ENCODE measurements at places on chromosomes 7 and 10.

- no peak for DNase-seq
Measured at GRCh38 chr10:72825163-72825562, 68.4 kb upstream of the OIT3 start.

- no peak for DNase-seq
Measured at GRCh38 chr7:43116451-43116850, 4.0 kb downstream of the HECW1 start.

DNA sequence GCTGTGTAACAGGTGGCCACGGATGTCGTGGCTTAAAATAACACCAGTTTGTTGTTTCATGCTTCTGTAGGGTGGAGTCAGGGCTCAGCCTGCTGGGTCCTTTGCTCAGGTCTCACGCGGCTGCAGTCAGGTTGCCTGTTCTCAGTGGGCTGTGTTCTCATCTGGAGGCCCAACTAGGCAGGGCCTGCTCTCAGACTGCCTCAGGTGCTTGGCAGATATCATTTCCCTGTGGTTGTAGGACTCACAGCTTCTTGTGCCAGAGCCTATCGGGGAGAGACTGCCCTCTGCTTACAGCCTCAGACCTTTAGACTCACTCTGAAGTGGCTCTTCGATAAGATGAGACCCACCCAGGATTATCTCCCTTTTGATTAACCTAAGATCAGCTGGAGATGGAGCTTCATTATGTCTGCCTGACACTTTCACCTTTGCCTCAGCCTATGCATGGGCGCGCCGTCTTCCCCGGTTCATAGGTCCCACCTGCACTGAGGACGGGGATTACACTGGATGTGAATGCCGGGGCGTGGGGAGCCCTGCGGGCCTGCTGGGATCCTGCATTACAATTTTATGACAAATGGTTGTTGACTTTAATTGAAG, 55.3 kb downstream of the INPP5A start:
- DNase-seq: no peak

- DNase-seq: peak; percentile 75
Measured at GRCh38 chr10:69179743-69180524, at the start of gene SUPV3L1. Gene SUPV3L1 (plus strand): TSS chr10:69180234. CDS start chr10:69180292, 58 bp downstream.

- DNase-seq: no peak
Measured at GRCh38 chr7:121540138-121540537, 144.0 kb upstream of the FAM3C start.

GRCh38 chr10:68092512-68092911, 16.8 kb upstream of the MYPN start:
- no peak for DNase-seq

- DNase-seq: no peak
Measured at GRCh38 chr7:108374899-108375298, 81.3 kb downstream of the NRCAM start.

GRCh38 chr10:80598084-80598798, 60.5 kb downstream of the SH2D4B start:
- no peak for DNase-seq

GRCh38 chr7:158650821-158651225, 53.8 kb downstream of the NCAPG2 start:
- DNase-seq: no peak

DNA sequence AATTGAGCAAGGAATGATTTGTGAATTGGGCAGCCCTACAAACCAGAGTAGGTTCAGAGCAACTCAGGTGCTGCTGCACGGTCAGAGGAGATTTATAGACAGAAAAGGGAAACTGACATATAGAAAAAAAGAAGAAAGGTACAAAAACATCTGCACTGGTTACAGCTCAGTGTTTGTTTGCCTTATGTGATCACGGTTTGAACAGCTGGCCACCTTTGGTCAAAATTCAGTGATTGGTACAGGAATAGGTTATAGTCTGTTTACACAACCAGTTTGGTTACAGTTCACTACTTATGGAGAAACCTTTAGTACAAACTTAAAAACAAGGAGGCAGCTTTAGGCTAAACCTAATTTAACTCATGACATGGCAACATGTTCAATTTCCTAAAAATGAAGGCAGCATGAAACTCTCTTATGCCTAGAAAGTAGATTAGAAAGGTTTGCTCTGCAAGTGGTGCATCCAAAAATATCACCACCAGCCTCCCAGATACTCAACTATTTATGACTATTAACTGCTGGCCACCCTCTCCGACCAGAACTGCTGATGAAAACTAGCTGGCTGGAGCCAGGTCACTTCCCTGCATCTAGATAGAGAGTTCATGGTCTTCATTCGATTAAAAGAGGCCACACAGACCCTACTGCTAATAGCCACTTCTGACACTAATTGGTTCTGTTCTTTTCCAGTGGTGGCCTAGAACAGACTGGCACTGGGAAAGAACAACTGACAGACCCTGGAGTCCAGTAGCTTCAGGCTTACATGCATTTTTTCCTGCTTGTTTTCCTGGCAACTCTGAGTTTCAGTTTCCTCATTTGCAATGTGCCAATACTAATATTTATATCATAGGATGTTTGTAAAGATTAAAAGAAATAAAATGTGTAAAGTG, 548.0 kb downstream of the CCSER2 start:
- DNase-seq: no peak

GRCh38 chr7:139358541-139359365, 941 bp upstream of the LUC7L2 start:
- DNase-seq: peak; percentile 30

DNA sequence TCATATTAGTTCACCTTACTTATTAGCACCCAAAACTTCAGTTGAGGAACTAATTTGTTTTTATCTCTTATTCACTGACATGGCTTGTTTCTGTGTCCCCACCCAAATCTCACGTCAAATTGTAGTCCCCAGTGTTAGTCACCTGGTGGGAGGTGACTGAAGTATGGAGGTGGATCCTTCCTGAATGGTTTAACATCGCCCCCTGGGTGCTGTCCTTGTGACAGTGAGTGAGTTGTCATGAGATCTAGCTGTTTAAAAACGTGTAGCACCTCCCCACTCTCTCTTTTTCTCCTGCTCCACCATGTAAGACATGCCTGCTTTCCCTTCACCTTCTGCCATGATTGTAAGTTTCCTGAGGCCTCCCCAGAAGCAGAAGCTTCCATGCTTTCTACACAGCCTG, 75.0 kb upstream of the HECTD2 start:
- DNase-seq: no peak

DNA sequence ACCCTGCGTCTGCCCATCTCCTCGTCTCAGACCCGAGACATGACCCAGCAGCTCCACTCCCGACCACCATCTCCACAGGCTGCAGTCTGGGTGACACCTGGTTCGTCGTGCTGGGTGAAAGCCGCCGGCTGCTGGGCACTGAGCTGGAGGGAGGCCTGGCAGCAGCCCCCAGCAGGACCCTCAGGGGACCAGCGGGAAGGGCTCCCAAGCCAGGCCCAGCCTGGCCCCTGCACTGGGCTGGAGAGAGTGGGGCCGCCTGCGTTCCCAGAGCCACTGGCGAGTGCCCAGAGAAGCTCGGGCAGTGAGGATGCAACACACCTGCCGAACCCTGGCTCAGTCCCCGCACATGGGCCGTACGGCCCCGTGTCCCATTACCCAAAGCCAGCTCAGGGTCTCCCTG, 21.3 kb downstream of the CFAP46 start:
- DNase-seq: no peak

DNA sequence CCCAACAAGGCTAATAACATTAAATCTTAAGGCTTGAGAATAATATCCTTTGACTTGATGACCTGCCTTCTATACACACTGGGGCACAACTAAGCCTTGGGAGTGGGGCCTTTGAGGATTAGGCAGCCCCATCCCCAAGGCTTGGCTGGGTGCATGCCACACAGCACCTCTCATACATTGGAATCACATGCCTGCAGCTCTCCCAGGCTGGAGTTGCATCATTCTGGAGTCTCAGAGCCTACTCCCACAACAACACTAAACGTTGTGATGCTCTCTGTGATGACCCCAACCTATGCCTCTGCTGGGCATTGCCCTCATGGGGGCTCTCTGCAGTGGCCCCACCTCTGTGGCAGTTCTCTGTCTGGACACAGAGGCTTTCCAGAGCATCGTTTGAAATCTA, 31.9 kb upstream of the SGCE start:
- DNase-seq: no peak

DNA sequence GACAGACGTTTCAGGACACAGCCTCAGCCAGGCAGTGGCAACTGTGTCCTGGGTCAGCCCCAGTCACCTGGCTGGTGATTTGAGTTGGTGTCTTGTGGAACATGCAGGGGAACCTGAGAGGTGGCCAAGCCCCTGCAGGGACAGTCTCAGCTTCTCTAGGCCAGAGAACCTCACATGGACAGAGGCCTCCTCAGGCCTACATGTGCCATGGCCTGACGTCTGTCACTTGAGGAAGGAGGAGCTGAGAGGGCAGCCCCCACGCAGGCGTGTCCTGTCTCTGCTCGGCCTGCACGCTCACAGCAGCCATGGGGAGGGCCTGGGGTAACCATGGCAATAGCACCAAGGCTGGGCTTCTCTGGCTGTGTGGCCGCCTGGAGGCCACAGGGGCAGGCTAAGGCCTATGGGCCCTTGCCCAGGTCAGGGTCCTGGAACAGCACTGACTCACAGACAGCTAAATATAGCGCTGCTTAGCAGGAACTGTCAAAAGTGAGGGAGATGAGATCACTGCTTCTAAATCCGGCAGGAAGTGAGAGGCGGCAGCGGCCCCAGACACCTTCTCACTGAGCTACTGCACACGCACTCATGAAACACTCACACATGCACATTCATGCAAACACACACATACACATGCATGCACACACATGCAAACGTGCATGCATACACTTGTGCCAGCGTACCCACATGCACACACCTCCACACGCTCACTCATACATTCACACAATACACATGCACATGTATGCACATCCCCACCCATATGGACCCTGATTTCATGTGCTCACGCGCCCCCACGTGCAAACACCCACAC, 57.0 kb downstream of the YKT6 start:
- DNase-seq: peak; percentile 36

- no peak for DNase-seq
Measured at GRCh38 chr7:77288676-77289320, 89.2 kb upstream of the FGL2 start.

GRCh38 chr10:6843894-6844650, 264.0 kb upstream of the PRKCQ start:
- no peak for DNase-seq

- no peak for DNase-seq
Measured at GRCh38 chr10:97733256-97733655, 3.7 kb upstream of the ZFYVE27 start.

- DNase-seq: no peak
Measured at GRCh38 chr10:86952106-86952505, 5.3 kb downstream of the MMRN2 start.

- DNase-seq: no peak
Measured at GRCh38 chr7:113134025-113134424, 15.7 kb upstream of the SMIM30 start.

DNA sequence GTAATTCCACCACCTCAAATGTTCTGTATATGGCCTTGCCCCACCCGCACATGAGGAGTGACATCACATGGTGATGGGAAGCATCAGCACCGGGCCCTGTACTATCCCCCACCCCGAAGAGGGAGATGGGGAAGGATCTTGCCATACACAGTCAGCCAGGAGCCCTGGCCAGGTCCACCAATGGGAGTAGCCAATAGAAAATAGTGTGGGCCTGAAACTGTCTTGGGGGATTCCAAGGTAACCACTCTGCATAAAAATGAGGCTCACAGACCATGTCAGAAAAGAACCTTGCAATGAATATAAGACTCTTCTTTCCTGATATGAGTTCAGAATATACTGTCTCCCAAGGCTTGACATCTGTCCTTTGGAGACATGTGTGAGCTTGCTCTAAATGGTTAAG, 51.1 kb downstream of the ADRB1 start:
- DNase-seq: no peak

DNA sequence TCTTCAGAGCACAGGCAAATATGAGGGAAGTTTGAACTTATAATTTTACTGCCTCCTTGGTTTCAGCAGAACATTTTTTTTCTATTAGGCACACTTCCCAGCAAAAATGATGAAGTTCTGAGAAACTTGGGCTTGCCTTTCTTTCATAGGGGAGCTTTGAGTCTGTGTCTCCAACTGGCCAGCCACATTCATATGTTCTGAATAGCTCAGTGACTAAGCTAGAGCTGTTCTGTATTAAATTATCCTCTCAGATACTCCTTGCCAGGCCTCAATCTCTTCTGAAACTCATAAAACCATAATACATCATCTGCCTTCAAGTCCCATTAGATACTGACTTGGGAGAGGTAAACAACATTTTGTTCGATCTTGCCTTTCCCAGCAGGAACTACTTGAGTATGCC, 476.5 kb downstream of the GPAM start:
- DNase-seq: no peak

DNA sequence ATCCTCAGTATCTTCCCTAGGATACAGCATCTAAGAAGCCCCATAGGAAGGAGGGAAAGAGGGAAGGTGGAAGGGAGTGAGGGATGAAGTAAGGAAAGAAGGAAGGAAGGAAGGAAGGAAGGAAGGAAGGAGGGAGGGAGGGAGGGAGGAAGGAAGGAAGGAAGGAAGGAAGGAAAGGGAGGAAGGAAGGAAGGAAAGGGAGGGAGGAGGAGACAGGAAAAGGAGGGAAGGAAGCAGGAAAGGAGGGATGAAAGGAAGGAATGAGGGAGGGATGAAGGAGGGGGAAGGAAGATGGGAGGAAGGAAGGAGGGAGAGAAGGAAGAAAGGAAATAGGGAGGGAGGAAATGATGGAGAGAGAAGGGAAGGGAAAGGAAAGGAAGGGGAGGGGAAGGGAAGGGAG, 455.6 kb upstream of the ZMIZ1 start:
- DNase-seq: no peak

DNA sequence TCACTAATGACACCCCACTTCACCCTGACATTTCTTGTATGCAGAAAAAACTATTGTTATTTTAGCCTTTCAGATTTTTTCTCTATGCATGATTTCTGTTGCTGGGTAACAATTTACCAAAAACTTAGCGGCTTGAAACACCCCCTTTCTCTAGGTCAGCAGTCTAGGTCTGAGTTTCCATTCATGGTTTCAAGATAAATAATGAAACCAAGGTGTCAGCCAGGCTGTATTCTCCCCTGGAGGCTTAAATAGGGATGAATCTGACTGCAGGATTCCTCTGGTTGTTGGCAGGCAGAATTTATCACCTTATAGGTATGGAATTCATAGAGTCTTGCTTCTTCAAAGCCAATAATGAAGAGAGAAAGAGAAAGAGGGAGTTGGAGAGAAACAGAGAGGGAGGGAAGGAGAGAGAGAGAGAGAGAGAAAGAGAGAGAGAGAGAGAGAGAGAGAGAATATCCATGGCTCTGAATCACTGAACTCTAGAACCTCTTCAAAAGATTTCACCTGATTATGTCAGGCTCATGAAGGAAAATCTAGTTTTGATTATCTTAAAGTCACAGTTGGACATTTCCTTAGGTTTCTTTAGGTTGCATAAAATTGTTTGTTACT, 1224.6 kb upstream of the LRRTM3 start:
- DNase-seq: no peak

DNA sequence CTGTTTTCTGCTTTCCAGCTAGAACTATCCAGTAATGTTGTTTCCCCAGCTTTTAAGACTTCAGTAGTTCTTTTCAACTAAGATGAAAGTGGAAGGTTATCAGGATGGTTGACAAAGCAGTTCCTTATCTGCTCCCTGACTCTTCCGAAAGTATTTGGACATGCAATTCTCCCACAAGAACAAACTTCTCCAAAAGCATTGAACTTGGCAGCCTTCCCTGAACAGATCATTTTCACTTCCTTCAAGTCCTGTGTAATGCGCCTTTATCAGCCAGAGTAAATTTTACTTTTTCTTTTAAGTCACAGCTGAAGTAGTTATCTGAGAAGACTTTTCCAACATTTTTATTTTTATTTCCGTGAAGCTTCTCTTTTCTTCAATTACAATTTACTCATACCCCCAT, 39.7 kb downstream of the CDC14C start:
- DNase-seq: no peak

GRCh38 chr10:114077347-114077746, 33.7 kb downstream of the ADRB1 start:
- no peak for DNase-seq

Measured in T-helper 2 cell (primary cell).